Type B pancreatic cell (in vitro differentiated cells): ENCODE measurements at places on chromosomes 3 and 15. TPM values are rescaled to one million over a fixed set of nuclear protein-coding genes. Genes with fewer than 3 reads are reported as not detected.

PRSS50 gene
- total RNA-seq = 1.1 and 1.2 TPM in 2 replicates

CACNA2D3 gene
- total RNA-seq = 1.8 and 2.5 TPM in 2 replicates

TPM1 gene
- 343 and 447 TPM in 2 replicates for total RNA-seq

DNA sequence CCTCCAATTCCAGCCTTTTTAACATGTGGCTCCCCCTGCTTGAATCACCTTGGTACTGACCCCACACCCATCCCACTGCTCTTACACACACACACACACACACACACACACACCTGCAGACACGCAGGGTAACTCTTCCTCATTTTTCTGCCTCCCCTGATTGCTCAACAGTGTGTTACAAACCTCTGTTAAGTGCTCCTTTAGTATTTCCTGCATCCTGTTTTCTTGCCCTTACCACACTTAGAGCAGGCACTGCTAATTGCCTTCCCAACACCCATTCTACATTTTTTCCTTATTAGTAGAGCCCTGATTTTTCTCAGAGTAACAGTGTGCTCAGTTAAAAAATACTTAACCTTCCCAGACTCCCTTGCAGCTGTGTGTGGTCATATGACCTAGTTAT, 184.0 kb downstream of the EBLN2 start:
- DNase-seq = no peak
- no peaks in the 10 kb centered on the region for H3K36me3 ChIP-seq
- no peak overlapping the region for H3K4me3 ChIP-seq
- H3K27me3 ChIP-seq = no peaks in the 10 kb centered on the region
- H3K27ac ChIP-seq = no peak overlapping the region

GRCh38 chr3:51696954-51697353, 9.9 kb upstream of the GRM2 start:
- no peak overlapping the region for H3K4me3 ChIP-seq
- no peaks in the 10 kb centered on the region for H3K36me3 ChIP-seq
- DNase-seq = no peak
- no peaks in the 10 kb centered on the region for H3K27me3 ChIP-seq

DNA sequence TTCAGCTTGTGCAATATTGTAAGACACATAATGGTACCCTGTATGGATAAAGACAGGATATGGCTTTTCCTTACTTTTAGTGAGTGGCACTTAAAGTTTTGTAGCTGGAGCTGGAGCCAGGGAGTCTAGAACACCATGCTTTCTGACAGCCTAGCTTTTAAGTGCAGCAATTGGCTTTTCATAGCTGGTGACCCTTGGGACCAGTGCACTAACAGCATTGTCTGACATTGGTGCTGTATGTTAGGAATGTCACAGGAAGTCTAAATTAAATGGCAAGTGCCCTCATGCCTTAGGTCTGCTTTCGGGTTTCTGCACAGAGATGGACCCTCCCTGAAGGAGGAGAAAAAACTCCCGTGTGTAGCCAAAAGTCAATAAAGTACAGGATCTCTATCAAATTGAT, 628.2 kb downstream of the NR2F2 start:
- H3K4me1 ChIP-seq = no peaks in the 10 kb centered on the region
- H3K36me3 ChIP-seq = no peaks in the 10 kb centered on the region

GRCh38 chr3:97979610-97980009, 7.4 kb upstream of the RIOX2 start:
- no peak overlapping the region for H3K4me3 ChIP-seq
- no peak for DNase-seq

GRCh38 chr15:100809587-100809986, 70.0 kb upstream of the ALDH1A3 start:
- H3K36me3 ChIP-seq = no peaks in the 10 kb centered on the region
- no peak overlapping the region for H3K27ac ChIP-seq
- H3K4me1 ChIP-seq = no peaks in the 10 kb centered on the region
- DNase-seq = no peak

GRCh38 chr15:90211440-90212143, 10.5 kb downstream of the SEMA4B start:
- H3K4me3 ChIP-seq = no peak overlapping the region
- DNase-seq = no peak
- peaks cover 3% of the 10 kb centered on the region for H3K36me3 ChIP-seq
- peak overlapping the region; percentile 74 for H3K27ac ChIP-seq
- H3K27me3 ChIP-seq = no peaks in the 10 kb centered on the region
- peaks cover 3% of the 10 kb centered on the region for H3K4me1 ChIP-seq

- DNase-seq = no peak
- H3K36me3 ChIP-seq = no peaks in the 10 kb centered on the region
- no peaks in the 10 kb centered on the region for H3K4me1 ChIP-seq
- no peak overlapping the region for H3K4me3 ChIP-seq
- peaks cover 6% of the 10 kb centered on the region for H3K27me3 ChIP-seq
Observed at GRCh38 chr3:148729476-148730055, 31.9 kb downstream of the AGTR1 start.

DNA sequence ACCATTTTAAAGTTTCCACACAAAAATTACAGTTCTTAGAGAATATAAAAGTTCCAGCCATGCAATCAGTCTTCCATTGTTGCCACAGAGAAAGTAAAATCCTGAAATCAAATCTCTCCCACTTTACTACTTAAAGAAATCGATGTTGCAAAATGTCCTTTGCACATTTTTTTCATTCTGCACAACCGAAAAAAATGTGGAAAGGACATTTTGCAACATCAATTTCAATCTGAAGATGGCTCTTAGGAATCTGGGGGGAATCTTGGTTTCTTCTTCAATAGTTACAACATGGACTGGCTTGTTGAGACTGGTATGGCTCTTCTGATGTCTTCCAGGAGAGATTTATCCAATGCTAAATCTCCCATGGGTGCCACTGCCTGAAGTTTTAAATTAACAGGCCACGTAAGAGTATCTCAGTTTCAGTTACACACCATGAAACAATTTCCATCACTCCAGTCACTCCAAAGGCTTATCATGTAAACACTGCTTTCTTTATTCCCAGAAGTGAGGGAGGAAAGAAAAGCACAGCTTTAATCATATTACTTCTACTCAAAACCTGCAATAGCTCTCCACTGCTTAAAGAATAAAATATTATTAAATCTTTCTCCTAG, 55.8 kb upstream of the CTNNB1 start:
- no peaks in the 10 kb centered on the region for H3K36me3 ChIP-seq
- no peak for DNase-seq
- no peak overlapping the region for H3K27ac ChIP-seq
- no peaks in the 10 kb centered on the region for H3K27me3 ChIP-seq
- no peak overlapping the region for H3K4me3 ChIP-seq
- H3K4me1 ChIP-seq = peaks cover 11% of the 10 kb centered on the region

GRCh38 chr3:158522221-158523136, 48.5 kb upstream of the MLF1 start:
- no peak overlapping the region for H3K27ac ChIP-seq
- H3K36me3 ChIP-seq = no peaks in the 10 kb centered on the region
